DND-41 (cell line): ENCODE measurements at places on chromosomes 2 and 18.

- no peak for DNase-seq
Observed at GRCh38 chr2:68589963-68590362, 53.4 kb upstream of the PROKR1 start.

DNA sequence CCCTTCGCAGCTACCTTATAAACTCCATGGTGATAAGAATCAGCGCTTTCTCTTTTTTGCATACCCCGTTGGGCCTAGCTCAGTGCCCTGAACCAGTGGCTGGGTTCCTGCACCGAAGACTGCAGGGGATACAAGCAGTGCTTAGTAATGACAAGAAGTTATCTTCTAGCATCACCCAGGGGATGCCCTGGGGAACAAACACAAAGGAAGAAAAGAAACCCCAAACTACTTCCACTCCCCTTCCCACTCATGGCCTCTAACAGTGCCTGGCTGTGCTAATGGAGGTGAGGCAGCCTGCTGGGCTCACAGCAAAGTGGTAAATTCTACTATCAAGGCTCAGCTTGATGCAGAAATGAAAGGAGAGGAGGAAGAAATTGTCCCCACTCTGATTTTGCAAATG lies 314.7 kb downstream of the TXNL1 start:
- DNase-seq = no peak

DNA sequence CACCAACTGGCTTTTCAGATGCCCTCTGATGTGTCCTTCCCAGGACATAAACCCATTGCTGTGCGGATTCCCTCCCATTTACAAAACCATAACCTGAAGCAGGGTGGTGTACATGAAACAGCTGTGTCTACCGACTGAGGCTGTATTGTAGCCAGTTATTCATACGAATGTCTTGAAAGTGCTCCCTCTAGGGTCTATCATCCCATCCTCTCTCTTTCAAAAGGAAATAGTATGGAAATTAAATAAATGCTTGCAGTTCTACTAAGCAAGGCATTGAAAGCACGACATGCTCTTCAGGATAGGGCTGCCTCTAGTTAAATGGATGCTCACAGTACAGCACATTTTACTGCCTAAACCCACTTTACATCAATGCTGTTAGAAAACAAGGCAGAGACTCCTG lies 112.2 kb upstream of the PXDN start:
- no peak for DNase-seq

- DNase-seq = no peak
Observed at GRCh38 chr18:68172842-68173549, 541.9 kb downstream of the TMX3 start.

- DNase-seq = no peak
Observed at GRCh38 chr18:63465059-63465458, 11.7 kb upstream of the SERPINB5 start.

- DNase-seq = no peak
Observed at GRCh38 chr18:22551536-22552151, 133.9 kb upstream of the CTAGE1 start.

- no peak for DNase-seq
Observed at GRCh38 chr2:17311106-17311619, 207.1 kb downstream of the RAD51AP2 start.

GRCh38 chr2:100702438-100703109 lies 117.4 kb upstream of the NPAS2 start:
- DNase-seq = no peak

DNA sequence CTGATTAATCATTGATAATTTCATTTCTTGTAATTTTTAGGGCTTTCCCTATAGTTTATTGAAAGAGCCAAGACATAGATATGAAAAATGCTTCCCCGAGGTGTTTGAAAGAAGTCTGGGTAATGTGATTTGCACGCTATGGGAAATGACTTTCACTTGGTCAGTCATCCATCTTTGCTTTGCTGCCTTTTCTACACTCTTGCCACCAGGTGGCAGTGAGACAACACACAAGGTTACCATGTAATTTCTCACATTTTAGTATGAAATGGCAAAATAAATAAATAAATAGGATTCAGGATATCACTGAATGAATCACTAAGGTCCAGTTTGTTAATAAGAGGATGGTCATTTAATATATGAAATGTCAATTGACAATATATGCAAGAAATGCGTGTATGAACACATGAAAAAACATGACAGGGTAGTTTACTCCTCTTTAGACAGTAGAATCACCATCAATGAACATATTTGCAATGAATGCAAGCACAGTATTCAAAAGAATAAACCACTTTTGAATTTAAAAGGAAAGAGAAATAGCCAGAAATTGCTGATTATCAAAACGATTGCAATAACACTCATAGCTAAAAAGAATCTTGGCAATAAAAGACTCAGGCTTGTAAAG lies 52.2 kb upstream of the KCNH7 start:
- DNase-seq = peak; percentile 22

DNA sequence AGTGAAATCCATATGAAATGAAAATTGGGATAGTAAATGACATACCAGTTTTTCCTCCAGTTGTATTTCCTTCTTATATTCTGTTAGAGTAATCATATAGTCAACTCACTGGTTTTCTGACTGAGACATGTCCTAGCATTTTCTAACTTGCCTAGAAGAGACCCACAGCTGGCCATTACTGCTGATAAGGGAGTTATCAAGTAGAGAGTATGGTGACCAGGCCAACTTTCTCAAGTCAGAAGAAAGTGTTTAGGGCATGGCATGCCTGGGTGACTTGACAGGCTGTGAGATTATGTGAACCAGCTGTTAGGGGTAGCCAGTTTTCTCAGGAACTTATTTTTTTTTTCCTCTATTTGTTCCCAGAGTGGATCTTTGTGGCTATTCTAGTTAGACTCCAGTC lies 81.2 kb downstream of the GPD2 start:
- no peak for DNase-seq

DNA sequence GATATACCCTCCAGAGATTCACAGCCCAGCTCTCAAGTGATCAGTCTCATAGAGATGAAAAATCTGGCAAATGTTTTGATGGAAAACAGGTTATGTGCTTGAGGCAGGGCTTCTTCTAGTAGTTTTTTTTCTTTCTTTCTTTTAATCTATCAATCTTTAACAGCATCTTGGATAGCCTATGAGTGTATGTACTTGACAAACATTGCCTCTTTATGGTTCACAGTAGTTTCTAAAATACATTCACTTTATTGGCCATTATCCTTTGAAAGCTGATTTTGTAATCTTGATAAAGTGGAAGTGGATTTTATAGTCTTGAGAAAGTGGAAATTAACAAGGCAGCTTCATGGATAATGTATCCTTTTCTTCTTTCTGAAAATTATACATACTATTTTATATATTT lies 51.4 kb upstream of the IL1R1 start:
- DNase-seq = no peak

DNA sequence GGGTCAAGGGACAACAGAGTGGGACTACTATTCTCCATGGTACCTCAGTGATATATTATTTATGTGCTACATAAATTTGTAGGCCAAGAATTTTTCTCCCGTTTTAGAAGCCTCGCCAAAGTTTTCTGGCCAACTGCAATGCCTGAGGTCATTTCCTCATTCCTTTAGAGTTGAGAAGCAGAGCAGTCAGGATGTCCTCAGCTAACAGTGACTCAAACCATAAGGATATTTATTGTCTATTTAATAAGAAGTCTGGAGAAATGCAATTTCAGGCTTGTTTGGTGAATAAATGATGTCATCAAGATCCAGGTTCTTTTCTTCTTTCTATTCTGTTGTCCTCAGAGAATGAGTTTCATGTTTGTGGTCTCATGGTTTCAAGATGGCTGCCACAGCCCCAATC lies 91.0 kb downstream of the ADCYAP1 start:
- no peak for DNase-seq

DNA sequence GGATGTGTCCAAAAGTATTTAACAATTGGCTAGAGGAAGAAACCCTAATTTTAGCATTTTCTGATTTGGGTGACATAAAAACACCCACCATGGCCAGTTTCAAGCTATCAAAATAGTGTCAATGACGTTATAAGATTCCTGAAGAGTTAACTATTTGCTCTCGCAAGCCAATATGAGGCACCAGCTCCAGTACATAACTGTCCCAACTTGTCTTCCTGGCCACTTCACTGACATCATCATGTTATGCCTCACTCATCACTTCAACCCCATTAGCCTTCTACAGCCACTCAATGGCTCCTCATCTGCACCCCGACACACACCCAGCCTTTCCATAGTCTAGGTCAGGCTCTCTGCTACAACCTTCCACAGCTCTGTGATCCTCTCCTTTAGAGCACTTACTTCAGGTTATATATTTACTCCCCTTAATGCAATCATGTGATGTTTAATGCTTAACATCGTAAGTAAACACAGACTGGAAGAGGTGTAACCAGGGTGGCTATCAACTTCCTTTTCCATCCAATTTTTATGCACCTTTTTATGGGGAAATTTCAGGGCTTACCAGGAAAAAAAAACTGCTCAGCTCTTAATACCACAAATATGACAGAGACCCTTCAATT lies 158.7 kb downstream of the VWC2L start:
- no peak for DNase-seq

GRCh38 chr2:85156153-85156552 lies 23.0 kb downstream of the TCF7L1 start:
- no peak for DNase-seq

DNA sequence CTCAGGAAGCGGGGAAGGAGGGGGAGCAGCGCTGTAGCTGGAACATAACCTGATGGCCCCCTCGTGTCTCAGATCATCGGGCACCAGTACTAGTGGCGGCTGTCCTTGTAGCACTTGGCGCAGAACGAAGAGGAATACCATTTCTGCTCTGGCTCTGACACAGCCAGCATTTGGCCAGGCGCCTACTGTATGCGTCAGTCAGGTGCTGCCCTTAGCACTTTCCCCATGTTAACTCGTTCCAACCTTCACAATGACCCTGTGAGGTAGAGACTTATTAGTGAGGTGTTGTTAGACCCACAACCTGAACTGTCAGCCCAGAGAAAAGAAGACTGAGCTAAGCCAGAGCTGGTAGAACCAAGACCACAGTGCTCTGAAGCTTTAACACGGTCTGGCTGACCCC lies 47.7 kb upstream of the EML6 start:
- DNase-seq = no peak

DNA sequence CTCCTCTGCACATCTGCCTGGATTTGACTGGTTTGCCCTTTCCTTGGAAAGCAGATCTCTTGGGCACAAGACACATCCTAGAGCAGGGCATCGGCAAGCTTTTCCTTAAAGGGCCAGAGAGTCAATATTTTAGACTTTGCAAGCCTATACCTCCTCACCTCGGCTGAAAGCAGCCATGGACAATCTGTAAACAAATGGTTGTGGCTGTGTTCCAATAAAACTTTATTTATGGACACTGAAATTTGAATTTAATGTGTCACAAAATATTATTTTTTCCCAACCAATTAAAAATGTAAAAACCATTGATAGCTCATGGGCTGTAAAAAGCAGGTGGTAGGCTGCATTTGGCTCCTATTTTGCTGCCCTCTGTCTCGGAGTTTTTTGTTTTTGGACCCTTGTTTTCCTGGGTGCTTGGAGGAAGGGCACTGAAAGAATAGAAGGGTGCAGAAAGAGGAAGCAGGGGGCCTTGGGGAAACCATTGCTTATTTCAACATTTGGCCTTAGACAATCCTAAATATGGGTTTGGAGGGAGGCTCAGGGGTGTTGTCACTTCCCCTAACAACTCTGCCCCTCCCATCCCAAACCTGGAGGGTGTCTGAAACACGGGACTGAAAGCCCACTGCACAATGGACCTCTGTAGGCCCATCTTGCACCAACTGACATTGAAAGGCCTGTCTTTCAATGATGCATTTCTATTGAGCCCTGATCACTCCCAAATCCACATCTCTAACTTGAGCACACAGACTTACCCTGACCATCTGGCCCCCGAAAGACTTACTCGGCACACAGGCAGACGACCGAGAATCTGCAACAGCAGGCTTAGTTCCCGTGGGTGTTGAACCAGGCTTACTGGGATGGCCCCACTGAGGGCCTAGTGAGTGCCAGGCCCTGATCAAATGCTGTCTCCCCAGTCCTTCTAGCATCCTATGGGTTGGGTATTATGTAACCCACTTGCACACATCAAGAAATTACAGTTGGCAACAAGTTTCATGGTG lies 7.1 kb upstream of the ZFP36L2 start:
- no peak for DNase-seq

DNA sequence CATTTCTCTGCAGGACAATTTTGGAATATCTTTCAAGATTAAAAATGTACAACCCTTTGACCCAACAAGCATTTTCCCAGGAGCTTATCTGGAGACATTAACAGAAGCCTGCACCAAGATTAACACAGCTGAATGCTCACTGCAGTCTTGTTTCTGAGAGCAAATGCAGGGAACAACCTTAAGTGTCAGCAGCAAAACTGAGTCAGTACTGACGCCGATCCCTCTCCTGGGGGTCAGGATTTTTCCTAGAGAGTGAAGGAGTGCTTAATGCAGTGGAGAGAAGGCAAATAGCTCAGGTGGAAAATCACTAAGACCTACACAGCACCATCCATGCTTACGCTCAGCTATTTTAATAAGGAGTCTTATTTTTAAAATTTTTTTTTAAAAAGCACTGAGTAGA lies 42.8 kb upstream of the SGPP2 start:
- DNase-seq = no peak

DNA sequence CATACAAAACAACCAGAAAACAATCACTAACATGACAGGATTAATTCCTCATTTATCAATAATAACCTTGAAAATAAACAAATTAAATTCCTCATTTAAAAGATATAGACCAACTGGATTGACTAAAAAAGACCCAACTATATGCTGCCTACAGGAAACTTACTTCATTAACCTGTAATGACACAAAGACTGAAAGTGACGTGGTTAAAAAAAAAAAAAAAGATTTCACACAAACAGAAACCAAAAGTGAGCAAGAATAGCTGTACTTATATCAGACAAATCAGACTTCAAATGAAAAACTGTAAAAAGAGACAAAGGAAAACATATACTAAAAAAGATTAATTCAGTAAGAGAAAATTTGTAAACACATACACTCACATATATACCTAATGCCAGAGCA lies 201.2 kb downstream of the CCDC178 start:
- DNase-seq = no peak

GRCh38 chr18:58988600-58988999 lies 123.9 kb downstream of the ZNF532 start:
- DNase-seq = no peak

- DNase-seq = no peak
Observed at GRCh38 chr2:8049851-8050571, 631.8 kb upstream of the ID2 start.

DNA sequence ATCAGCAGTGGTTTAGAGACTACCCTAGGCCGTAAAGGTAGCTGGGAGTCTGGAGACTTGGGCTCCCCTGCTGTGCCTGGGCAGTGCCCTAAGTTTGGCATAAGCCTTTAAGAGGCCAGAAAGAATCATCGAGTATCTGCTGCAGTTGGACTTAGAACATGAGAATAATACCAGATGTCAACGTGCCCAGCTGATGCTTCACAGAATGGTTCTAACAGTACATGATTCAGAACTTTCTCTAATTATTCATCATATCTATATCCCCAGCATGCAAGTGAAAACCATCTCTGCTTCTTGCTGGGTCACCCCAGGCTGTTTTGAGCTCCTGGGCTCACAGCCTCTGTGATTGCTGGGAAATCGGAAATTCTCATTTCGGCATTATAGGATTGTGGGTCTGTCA lies 118.1 kb downstream of the NCK2 start:
- no peak for DNase-seq

- DNase-seq = no peak
Observed at GRCh38 chr2:130755256-130756052, at the start of gene AMER3. Gene AMER3 (plus strand): TSS chr2:130755540. CDS start chr2:130762073, 6,533 bp downstream.

- no peak for DNase-seq
Observed at GRCh38 chr2:217521820-217522219, 481.0 kb downstream of the TNS1 start.

- DNase-seq = no peak
Observed at GRCh38 chr2:52964916-52965530, 802.6 kb upstream of the CHAC2 start.
